Fibroblast of mammary gland (primary cell): ENCODE measurements at places on chromosomes 11 and 22.
A peak's percentile ranks its signal among the peaks of the same experiment; 100 is the strongest.

GRCh38 chr11:28472904-28473303, 364.7 kb downstream of the METTL15 start:
- DNase-seq, result no peak

GRCh38 chr11:93908689-93909088, 58.3 kb upstream of the VSTM5 start:
- DNase-seq, result peak; percentile 77

DNA sequence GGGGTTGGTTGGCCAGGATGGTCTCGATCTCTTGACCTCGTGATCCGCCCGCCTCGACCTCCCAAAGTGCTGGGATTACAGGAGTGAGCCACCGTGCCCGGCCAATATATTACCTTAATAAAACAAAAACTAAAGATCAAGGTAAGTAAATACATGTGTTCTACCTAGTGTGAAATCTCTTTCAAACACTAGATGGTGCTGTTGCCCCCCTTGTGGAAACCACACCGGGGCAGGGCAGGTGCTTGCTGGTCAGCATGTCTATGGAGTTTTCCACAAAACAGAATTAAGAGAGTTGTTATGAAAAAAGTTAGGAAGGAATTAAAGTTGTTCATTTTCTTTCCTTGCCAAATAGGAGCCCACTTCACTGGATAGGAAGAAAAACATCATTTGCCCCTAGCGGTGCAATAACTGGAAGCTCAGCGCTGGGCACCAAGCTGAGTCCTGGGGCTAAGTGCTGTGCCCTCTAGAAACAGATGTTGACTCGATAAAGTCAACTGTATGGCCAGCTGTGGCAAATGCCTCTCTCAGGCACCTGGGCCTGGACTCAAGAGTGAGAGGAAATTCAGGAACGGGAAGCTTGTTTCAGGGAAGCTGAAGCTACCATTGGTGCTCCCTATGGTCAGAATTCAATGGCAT, 6.3 kb upstream of the KCNJ5 start:
- peak; percentile 68 for DNase-seq

GRCh38 chr11:131898949-131899348, 528.5 kb downstream of the NTM start:
- DNase-seq, result no peak

DNA sequence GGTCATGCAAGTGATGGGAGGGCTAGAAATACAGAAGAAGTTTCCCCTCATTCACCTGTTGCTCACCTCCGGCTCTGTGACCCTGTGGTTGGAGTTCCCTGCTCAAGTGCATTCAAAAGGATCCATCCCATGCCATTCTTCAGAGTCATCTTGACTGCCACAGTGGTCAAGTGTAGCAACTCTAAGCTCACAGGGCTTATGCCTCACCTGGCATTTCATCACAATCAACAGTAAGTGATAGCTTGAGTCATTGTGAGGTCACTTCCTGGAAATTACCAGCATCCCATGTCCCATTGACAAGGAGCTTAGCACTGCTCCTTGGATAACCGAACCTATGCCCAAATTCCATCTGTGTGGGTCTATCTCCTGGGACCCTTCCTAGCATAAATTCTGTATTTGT, 55.6 kb downstream of the OR4C45 start:
- peak; percentile 11 for DNase-seq

DNA sequence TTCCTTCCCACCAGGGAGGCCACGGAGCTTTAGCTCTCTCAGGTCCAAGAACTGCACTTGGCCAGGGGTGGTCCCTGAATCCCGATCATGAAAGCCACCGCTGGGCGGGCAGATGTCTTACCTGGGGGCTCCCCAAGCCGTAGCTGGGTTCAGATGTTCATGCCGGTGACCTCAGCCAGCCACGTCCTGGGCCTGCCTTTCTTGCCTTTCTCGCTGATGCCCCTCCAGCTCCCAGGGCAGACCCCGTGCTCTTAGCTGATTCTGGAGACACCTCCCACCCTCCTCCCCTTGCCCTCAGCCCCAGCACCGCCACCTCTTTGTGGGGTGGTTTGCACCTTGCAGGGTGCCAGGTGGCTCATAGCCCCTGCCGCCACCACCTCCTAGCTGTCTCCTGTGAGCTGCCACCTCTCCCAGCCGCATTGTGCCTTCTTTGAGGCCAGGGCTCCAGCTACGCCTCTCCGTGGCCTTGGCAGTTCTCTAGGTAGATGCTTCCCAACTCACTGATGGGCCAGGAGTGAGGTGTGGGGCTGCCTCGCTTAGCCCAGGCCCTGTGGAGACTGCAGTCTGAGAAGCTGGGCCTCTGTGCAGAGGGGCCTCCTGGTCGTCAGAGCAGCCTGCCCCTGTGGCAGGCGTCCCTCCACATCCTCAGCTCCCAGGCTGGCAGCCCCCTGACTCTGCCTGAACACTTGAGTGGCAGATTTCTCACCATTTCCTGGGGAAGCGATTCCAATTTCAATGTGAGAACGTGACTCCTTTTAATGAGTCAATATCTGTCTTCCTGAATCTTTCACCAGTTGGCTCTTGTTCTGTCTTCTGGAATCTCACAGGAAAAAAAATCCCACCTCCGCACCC, 97.6 kb upstream of the B3GAT1 start:
- no peak for DNase-seq

- peak; percentile 76 for DNase-seq
These were observed 15.5 kb downstream of the APOL3 start for GRCh38 chr22:36144886-36145541.

GRCh38 chr22:48927591-48927990, 900.1 kb downstream of the BRD1 start:
- no peak for DNase-seq

- peak; percentile 30 for DNase-seq
These were observed 133.7 kb upstream of the FIBIN start for GRCh38 chr11:26860091-26860780.

DNA sequence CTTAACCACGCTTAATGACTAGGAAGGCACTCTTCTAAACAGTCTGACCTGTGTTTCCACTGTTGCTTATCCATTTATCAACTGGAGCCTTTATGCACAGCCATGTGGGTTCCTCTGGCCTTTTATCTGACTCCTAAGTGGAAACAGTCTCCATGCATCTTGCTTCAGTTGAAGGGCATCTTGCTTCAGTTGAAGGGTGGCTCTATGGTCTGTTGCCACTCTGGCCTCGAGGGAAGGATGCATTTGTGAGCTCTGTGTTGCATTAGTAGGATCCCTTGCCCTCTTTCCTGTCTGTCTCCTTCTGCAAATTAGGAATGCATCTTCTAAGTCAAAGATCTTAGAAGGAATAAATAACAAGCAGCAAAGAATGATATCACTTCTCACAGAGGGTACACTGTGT, 25.8 kb upstream of the C11orf96 start:
- no peak for DNase-seq

GRCh38 chr11:6608726-6609501, 3.1 kb downstream of the TAF10 start:
- peak; percentile 31 for DNase-seq

DNA sequence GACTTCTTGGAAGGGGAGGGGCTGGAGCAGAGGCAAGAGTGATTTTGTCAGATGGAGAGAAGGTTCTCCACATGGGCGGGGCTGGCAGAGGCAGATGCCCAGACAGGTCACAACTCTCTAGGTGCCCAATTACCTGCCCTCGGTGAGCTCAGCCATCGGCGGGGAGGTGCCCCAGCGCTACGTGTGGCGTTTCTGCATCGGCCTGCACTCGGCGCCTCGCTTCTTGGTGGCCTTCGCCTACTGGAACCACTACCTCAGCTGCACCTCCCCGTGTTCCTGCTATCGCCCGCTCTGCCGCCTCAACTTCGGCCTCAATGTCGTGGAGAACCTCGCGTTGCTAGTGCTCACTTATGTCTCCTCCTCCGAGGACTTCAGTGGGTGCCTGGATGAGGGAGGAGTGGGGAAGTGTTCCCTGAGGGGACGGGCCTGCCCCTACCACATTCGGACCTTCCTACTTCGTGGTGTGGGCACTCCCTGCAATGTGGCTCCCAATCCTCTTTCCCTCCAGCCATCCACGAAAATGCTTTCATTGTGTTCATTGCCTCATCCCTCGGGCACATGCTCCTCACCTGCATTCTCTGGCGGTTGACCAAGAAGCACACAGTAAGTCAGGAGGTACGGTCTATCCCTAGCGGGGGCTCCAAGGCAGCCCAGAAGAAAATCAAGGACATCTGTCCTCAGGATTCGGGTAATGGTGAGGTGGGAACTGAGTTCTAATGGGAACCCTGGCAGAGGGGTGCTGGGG, 15.6 kb downstream of the PGAP2 start:
- DNase-seq, result no peak

GRCh38 chr11:35141571-35141971, 2.6 kb downstream of the CD44 start:
- no peak for DNase-seq

GRCh38 chr11:66243782-66244535, 24.5 kb upstream of the RAB1B start:
- DNase-seq, result no peak

- no peak for DNase-seq
These were observed 1.0 kb downstream of the C11orf96 start for GRCh38 chr11:43943372-43943930.

DNA sequence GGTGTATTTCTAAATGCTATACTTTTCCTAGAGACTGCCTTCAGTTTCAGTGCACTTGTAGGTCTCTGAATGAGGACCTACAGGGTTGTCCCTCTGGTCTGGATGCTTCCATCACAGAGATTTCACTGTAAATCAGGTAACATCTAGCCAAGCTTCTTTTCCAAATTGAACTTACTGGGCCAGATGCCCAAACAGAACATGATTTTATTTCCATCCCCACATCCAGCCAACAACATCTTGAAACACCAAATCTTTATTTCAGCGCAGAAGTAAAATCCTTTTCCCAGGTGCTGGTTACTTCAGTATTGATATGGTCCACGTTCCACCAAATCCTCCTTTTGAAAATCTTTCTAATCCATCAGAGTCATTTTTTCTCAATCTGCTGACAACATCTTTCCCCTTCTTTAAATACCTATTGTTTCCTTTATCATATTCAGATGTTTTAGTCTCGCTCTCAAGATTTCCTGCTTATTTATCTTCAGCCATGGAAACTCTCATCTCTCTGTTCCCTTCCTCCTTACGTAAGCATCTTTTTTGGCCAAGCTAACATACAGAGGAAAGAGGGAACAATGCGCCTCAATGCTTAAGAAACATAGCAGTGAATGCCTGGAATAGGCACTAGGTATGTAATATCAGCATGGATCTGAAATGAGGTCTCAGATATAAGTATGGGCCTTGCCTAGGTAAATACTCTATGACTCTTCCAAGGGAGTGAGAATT, 201.2 kb upstream of the MTNR1B start:
- DNase-seq, result no peak

GRCh38 chr11:25566298-25567200, 765.4 kb upstream of the ANO3 start:
- no peak for DNase-seq

GRCh38 chr11:128897826-128898225, 6.7 kb downstream of the KCNJ5 start:
- DNase-seq, result peak; percentile 38

GRCh38 chr11:105821372-105821771, 200.7 kb downstream of the MSANTD4 start:
- no peak for DNase-seq

DNA sequence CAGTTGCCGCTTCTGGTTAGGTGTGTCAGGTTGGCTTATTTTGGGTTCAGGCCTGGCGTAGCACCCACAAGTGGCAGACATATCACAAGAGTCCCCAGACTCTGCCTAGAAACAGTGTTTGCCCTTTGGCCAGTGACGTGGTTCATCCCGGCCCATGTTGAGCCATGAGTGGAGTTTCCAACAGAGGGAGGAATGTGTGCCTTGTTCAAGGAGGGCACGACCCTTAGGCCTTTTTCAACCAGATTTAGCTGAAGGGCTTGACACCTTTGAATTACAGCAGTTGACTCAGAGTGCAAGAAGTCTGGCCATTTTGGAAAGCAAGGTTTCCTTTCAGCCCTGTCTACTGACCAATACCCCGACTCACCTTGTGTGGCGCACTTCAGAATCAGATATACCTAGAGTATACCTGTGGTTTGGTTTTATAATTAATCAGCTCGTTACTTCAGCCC, 15.1 kb upstream of the AIFM3 start:
- DNase-seq, result no peak

DNA sequence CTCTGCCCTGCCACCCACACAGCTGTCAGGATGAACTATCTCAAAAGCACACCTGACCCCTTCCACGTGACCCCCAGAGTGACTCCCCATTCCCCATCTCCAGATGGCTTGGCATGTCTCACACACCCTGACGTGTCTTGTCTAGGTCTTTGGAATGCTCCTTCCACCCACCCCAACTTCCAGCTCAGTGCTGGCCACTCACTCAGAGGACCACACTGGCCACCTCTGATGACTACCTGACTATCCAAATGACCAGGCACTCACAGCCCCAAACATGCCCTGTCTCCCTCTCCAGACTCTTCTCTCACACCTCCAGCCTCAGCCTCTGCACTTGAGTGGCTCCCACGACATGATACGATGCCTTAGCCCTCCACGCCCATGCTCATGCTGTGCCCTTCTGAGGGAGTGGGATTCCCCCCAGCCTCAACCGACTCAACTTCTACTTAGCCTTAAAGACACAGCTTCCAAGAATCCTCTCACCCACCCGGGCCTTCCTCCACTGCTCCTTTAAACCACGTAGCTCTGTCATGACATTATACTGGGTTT, 259.4 kb downstream of the BUD13 start:
- DNase-seq, result no peak

- DNase-seq, result no peak
These were observed 28.0 kb upstream of the KCNJ11 start for GRCh38 chr11:17416492-17416891.

DNA sequence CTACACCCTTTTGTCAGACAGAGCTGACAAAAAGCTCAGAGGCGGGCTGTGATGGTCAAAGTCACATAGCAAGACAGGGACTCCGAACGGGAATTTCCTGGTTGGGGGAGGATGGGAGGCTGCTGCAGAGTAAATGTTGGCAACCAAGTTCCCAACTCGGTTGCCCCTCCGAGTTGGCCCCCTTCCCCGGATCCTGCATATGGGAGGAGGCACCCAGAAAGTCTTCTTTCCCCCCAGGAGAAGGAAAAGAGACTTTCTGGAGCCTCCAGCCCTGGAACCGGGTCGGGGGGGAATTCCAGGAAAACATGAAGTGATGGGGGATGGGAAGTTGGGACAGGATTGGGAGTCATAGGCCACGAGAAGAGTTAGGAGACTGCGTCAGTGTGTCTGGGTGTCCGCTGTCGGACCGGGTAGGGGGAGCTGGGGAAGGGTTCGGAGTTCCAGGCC, 614 bp downstream of the SELENOM start:
- peak; percentile 75 for DNase-seq

DNA sequence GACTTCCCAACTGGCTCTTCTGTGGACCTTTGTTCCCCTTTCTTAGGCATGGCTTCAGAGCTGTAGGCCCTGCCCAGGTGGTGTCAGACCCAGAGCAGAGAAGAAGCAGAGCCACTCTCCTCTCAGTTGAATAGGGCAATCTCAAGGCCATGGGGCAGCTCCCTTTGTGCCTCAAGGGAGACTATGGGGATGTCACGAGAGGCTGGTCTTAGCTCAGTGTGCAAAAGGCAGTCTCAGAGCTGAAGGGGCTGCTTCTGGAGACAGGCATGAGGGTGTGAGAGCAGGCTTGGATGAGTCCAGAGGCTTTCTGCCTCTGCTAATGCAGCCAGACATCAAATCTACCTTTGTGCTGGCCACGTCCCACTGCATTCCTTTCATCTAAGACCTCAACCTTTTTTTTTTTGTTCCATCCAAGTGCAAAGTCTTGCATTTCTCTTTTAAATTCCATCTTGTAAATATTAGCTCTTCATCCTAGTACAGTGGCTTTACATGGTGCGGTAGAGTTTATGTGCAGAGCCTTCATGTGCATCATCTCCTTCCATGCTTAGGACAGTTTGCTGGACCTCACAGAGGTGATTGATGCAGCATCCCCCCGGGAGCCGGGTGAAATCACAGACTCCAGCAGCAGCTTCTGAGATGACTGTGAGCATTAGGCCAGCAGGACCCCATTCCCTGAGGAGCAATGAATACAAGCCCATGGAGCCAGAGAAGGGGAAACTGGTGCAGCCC, 34.2 kb upstream of the FCHSD2 start:
- no peak for DNase-seq
